A549 treated with Mapracorat at 1 μM for 4 hours (cell line): ENCODE measurements at places on chromosomes 5 and 9. TPM values are rescaled to one million over a fixed set of nuclear protein-coding genes. Genes with fewer than 3 reads are reported as not detected.

OXCT1 gene
- total RNA-seq, result 2.5 to 3.7 TPM (median 2.9 TPM) in 5 replicates

PRRX2 gene
- total RNA-seq, result 5.4 to 9.8 TPM (median 9.4 TPM) in 5 replicates

SPAAR gene
- total RNA-seq, result 0.13 TPM in 1 of 5 replicates, not detected in the others

PNPLA7 gene
- 0.59 to 0.87 TPM (median 0.86 TPM) in 5 replicates for total RNA-seq

STK32A gene
- total RNA-seq, result 0.10 to 0.55 TPM (median 0.28 TPM) in 5 replicates

WNT8A gene
- not detected in 5 replicates for total RNA-seq

STKLD1 gene
- 0.90 to 1.7 TPM (median 1.1 TPM) in 5 replicates for total RNA-seq

CAMK2A gene
- 0.75 to 1.0 TPM (median 0.80 TPM) in 5 replicates for total RNA-seq

SV2C gene
- total RNA-seq, result 0.04 TPM in 1 of 5 replicates, not detected in the others

STING1 gene
- total RNA-seq, result 0.78 to 1.4 TPM (median 1.1 TPM) in 5 replicates

BARHL1 gene
- total RNA-seq, result 0.07 TPM in 1 of 5 replicates, not detected in the others
